ENCODE measurements at places on chromosomes 4 and X.

DNA sequence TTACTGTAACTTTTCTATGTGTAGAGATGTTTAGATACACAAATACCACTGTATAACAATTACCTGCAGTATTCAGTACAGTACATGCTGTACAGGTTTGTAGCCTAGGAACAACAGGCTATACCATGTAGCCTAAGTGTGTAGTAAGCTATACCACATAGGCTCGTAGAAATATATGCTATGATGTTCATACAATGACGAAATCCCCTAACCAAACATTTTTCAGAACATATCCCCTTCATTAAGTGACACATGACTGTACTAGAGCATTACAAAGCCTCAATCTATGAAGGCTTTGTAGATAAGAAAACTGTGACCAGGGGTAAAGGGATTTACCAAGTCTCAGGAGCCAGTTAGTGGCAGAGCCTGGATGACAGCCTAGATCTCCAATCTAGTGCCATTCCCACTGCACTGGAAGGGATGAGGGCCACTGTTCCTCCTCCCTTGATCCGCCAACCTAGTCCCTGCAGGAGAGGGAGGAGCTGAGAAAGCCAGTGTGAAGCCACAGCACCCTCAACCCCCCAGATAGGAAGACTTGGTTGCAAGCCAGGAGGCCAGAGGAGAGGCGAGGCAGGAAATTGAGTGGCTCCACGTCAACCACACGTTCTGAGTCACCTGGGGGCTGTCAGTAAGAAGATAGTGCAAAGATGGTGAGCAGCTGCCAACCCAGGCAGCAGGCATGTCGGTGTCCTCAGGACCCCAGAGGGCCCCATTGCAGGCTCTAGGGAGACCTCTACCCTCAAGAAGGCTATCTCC, 227.7 kb downstream of the BCOR start:
- DNase-seq = peak; percentile 77

DNA sequence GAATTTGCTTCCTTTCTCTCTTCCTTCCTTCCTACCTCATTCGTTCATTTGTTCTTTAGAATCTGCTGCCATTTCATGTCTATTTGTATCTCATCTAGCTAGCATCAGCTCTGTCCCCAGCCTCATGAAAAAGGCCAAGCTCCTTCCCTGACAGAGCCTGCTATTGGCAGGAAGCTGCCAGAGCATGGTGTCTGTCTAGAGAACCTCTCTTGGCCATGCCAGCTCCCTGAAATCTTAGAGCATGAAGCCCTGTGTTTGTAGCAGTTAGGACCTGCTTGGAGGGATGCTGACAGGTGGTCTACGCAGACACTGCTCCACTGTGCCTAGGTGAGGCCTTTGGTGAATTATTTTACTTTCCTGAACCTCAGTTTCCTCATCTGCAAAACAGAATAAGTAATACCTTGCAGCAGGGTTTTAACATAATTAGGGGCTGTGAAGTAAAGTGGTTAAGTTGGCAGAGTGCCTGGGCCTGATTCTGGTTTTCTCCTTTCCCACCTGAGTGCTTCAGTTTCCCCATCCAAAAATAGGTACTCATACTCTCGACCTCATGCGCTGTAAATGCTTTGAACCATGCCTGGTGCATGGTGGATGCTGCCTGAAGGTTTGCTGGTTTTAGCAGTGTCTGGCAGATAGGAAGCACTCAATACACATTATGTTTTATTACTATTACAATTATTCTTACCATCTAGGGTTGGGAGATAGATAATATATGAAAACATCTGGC, 4.7 kb downstream of the PTTG2 start:
- DNase-seq = no peak

DNA sequence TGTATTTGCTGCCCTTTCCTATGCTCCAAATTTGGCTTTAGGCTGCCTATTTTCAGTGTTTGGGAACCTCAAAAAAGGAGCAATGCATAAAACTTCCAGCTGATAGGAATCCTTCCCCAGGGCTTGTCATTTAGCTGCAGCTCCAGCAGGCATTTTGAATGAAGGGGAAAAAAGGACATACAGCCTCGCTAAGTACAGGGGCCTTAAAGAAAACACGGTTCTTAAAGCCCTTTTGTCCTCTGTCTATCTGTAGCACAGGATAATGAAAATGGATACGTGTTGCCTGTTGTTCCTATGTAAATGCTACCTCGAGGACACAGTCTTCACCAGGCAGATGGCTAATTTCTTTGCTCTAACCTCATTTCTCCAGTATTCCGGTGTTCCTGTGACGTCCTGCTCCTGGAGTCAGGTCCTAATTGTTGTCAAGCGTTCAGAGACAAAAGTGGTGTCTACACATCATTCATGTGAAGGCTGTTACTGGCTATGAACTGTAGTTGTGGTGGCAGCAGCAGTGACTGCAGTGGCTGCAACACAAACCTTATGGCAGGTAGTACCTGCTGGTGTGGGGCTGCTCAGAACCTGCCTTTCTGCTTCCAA, 117.4 kb downstream of the MGST2 start:
- DNase-seq = no peak

GRCh38 chrX:36160081-36160480, 240.5 kb downstream of the CFAP47 start:
- DNase-seq = no peak

DNA sequence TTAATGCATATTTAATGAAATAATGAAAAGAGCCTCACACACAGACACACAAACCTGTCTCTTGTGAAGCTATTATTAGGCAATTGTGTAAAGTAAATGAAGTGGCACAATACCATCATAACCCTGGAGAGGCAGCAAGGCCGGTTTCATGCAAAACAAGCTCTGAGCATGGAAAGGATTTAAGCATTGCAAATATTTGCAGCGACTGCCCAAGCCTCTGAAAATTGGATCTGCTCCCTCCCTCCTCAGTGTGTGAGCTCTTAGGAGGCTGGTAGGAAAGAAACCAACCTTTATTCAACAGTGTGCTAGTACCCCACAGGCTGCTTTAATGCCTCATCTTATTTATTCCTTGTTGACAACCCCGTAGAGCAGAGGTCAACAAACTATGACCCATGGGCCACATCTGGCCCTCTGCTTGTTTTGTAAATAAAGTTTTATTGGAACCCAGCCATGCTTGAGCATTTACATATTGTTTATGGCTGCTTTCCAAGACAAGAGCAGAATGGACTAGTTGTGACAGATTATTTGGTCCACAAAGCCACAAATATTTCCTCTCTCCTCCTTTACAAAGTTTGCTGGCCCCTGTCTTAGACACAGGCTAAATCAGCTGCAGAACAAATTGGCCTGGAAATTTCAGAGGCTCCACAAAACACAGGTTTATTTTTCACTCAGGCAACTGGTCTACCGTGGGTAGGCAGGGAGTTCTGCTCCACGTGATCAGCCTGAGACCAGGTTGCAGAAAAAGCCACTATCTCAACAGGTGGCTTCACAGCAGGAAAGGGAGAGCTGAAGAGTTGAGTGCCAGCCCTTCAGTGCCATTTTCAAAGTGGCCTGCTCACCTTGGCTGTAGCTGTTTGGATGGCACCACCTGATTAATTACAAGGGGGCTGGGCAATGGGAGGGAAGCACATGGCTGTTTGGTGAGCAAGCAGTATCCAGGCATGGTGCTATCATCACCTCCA, 16.8 kb downstream of the RS1 start:
- no peak for DNase-seq

- DNase-seq = no peak
Measured at GRCh38 chr4:154344686-154345085, 146.9 kb downstream of the DCHS2 start.

DNA sequence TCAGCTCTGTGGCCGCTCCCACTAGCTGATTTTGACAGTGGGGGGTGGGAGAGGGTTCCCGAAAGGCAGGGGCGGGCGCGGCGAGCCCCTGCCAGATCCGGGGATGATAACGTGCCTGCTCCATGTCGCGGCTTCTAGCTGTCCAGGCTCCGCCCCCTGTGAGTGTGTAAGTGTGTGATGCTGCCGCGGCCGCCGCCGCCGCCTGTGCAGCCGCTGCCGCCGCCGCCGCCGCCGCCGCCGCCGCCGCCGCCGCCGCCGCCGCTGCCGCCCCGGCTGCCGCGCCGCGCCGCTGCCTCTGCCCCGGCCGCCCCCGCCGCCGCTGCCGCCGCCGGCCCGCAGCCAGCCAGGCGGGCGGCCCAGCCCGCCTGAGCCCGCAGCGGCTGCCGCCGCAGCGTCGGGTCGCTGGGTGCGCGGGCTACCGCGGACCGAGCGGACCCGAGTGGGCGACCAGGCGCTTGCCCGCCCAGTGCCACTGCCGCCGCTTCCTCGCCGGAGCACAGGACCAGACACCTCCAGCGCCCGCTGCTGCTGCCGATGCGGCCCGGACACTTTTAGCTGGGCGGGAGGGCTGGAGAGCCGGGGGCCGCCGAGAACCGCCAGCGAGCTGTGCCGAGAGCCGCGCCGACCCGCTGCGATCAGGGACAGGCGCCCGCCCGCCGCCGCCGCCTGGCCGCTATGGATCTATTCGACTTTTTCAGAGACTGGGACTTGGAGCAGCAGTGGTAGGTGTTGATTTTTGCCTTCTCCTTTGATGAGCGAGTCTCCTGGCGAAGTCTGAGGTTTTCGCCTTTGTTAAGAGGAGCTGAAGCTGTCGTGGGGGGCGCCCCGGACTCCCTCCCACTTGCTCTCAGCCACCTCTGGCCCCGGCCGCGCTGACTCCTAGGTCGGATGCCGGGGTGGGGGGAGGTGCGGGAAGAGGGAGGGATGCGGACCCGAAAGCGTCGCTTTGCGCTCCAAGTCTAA, at the start of gene AFF2:
Gene AFF2, plus strand, starts transcription at position 195 of the 963 bp plus-strand sequence. Its CDS starts 481 bp downstream, at position 676.
- DNase-seq = peak; percentile 39

- no peak for DNase-seq
Measured at GRCh38 chr4:2331519-2332200, 69.8 kb upstream of the MXD4 start.

DNA sequence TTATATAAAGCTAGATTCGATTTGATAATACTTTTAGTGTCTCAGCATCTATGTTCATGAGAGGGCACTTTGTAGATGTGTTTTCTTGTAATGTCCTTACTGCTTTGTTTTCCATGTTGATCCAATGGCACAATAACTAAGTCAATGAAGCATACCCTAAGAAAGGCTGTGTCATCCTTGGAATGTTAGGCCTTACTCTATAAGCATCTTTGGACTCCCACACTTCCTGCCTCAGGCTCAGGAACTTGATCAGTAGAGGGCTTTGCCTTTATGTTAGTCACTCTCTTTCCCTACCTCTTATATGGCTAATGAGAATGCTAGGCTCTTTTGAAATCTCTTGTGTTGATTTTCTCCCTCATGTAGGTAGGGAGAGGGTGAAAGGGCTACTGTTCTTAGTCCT, 33.2 kb upstream of the EDA2R start:
- peak; percentile 44 for DNase-seq

GRCh38 chr4:158936238-158936637, 166.6 kb upstream of the RAPGEF2 start:
- DNase-seq = no peak

DNA sequence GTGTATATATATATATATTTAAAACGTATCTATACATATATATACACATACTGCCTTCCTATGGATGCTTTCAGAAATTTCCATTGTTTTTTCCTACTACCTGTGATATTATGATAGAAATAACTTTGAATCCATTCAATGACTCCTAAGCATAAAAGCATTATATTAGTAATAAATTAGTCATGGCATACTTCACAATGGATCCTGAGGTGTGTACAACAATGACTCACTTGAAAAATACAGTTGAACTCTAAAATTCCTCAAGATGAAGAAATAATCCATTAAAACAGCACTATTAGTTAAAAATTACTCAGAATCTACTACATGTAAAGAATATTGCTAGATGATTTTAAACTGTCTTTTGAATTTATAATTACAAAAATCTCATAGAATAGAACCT, 201.1 kb downstream of the STPG2 start:
- DNase-seq = peak; percentile 73

DNA sequence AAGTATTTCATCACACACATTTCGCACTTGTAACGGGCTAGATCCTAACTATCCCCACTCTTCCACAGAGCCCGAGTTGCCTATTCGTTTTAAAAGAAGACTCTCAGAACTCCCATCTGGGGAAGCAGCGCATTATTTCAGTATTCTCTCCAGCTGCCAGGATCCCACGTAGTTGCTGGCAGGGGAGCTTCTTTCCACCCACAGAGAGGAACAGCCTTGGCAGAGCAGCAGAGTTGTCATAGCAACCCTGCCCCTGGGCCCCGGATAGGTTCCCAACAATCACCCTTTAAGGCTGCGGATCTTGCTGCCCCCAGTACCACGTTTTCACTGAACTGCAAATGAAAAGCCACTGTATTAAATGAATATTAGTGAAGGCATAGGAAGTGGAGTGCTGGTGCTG, 106.7 kb downstream of the GPM6A start:
- DNase-seq = no peak

DNA sequence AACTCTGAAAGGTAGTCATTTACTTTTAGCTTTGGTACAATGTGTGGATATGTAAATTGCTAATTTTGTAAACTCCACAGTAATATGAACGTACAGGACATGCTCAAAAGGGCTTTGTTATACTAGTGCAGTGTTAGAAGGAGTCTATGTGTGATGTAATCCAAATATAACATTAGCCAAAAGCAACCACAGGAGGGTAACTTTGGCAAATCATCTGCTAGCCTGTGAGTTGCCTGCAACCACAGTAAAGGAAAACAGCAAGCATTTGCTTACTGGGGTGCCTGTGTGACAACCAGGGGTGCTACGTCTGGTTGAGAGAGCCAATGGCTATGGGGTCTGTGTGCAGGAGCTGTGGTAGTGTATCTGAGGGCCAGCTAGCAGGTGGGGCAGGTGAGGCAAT, 245.8 kb downstream of the ADAMTS3 start:
- DNase-seq = peak; percentile 64

- DNase-seq = no peak
Measured at GRCh38 chr4:146834263-146835034, 111.2 kb downstream of the TTC29 start.

DNA sequence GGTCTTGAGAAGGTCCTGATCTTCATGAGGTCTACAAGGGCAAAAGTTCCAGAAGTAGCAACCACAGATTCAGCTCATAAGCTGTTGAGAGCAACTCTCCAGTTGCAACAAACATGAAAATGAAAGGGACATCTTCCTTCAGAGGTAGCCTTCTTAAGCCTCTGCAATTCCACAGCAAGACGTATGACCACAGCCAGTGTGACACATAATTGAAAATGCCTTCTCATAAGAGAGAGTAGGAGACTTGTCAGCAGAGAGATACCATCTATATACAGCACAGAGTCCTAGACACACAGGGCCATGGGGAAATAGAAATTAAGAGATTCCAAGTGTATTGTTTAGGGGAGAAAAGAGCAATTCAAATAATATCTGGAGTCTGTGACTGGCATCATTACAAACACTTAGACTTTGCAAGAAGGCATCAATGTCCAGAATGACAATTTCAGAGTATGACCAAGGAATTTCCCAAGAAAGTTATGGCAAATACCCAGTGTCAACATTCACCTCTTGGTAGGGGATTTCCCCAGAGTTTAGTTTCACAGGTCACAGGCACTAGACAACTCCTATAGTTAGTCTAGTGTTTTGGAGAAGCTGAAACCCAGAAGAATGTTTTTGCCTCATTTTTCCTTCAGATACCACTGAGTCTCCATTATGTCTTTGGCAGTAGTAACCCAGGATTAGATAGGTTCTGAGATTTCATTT, 340.3 kb downstream of the ZNF674 start:
- peak; percentile 72 for DNase-seq

GRCh38 chrX:154804957-154805695, at the start of gene MPP1:
Gene MPP1 (minus strand): TSS chrX:154805485. CDS start chrX:154805373, 112 bp downstream.
- DNase-seq = peak; percentile 75
